ENCODE measurements at places on chromosomes 13 and 19.

DNA sequence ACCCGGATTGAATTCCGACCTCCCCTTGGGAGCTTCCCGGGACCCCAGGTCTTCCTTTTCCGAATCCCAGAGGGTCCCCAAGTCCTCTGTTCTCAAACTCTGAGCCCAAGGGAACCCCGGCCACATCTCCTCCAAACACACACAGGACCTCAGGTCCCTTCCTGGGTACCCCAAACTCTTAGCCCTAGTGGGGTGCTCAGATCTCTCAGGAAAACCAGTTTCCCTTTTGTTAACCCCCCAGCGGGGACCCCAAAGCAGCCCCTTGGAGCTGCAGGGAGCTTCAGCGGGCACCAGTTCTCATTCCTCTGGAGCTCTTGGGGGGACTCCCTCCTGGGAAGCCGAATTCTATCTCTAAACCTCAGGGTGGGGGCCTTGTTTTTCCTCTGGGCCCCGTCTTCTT, 774 bp downstream of the CACNG6 start:
- DNase-seq, result no peak

DNA sequence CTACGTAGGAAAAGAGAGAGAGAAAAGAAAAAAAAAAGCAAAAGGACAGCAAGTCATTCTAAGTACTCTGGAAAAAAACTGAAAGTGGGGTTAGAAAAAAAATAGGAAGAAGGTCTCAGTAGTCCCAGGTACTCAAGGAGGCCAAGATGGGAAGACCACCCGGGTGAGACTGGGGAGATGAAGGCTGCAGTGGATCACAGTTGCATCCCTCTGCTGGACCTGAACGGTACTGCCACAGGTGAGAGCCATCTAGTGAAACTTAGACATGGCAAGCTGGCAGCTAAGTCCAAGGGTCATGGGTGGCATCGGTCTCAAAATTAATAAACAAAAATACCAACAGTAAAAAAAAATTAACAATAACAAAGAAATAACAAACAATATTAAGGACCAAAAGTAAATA, 41.0 kb upstream of the ZNF91 start:
- no peak for DNase-seq

DNA sequence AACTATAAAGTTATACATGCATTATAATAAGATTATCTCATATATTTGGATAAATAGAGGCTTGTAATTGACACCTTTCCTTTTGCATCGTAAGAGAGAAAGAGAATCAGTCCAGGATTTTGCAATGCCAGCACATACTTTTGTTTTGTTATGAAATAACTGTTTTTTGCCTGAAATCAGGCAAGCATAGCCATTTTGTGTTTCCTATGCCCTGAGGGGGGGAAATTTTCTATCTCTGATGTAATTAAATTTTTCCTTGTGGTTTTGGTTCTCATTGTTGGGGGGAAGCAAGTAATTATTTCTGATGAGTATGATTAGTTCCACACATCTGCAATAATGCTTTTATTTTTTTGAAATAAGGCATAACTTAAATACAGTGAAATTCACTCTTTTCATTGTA, 229.4 kb downstream of the NDFIP2 start:
- DNase-seq, result no peak

- DNase-seq, result no peak
These were observed 1.7 kb downstream of the PDE4A start for GRCh38 chr19:10422046-10422461.

DNA sequence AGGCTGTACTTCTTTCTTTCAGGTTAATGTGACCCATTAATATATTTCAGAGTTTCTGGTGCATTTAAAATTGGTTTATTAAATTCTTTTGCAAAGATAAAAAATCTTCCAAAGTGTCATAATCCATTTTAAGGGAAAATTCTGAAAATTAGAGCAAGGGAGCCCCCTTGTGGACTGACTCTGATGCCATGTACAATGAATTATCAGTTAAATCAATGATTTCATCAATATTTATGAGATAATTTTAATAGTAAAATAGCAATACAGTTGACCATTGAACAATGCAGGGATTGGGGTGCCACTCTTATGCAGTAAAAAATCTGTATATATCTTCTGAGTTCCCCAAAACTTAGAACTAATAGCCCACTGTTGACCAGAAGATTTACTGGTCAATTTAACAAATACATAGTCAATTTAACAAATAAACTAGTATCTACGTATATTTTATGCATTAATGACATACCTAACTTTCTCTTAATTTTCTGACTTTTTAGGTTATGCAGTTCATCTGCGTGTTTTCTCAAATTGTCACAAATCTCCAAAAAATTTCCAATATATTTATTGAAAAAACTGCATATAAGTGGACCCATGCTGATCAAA, 479.1 kb upstream of the MIR17HG start:
- peak; percentile 3 for DNase-seq

- DNase-seq, result no peak
These were observed 164.5 kb downstream of the URI1 start for GRCh38 chr19:30106417-30107095.

DNA sequence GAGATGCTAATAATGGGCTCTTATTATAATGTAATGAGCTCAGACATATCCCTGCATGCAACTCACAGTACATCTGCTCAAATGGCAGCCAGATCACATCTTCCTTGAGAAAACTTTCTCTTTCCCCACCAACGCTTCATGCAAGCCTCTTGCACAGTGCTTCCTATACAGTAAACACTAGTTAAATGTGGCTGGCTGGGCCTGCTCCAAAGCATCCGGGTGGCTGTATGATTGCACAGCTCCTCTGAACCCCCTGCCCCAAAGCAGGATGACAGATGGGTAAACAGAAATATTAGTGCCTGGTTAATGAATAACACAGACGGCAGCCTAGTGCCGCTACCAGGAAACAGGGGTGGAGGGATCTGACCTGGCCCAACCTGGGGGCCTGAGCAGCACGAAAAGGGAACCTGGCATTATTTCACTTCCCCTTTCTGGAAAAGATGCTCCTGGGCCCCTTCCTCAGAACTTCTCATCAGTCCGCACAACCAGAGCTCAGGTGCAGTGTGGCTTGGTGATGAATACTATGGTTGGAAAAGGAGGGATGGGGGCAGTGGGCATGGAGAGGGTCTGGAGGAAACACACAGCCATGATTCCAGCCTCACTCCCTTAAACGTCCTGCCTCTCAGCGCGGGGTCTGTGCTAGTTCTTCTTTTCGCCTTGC, 10.8 kb downstream of the FFAR2 start:
- no peak for DNase-seq

- no peak for DNase-seq
These were observed 5.6 kb downstream of the ATP8A2 start for GRCh38 chr13:25377244-25377962.

- no peak for DNase-seq
These were observed 19.8 kb upstream of the ACP7 start for GRCh38 chr19:39064405-39064804.

DNA sequence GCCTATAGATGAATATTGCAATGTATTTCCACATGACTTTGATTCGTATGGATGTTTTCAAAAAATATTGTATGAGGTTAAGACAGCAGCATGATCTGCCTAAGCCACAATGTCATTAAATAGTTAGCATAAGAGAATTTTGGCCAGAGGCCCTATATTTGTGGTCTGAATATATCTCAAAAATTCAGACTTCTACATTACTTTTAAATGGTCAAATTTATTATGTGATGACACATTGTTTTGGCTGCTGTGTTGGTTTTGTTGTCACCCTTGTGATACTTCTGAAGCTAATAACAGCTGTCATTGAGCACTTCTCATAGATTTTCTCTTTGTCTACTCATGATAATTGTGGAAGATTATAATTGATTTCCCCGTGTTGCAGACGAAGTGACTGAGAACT, 288.2 kb downstream of the MYO16 start:
- no peak for DNase-seq

DNA sequence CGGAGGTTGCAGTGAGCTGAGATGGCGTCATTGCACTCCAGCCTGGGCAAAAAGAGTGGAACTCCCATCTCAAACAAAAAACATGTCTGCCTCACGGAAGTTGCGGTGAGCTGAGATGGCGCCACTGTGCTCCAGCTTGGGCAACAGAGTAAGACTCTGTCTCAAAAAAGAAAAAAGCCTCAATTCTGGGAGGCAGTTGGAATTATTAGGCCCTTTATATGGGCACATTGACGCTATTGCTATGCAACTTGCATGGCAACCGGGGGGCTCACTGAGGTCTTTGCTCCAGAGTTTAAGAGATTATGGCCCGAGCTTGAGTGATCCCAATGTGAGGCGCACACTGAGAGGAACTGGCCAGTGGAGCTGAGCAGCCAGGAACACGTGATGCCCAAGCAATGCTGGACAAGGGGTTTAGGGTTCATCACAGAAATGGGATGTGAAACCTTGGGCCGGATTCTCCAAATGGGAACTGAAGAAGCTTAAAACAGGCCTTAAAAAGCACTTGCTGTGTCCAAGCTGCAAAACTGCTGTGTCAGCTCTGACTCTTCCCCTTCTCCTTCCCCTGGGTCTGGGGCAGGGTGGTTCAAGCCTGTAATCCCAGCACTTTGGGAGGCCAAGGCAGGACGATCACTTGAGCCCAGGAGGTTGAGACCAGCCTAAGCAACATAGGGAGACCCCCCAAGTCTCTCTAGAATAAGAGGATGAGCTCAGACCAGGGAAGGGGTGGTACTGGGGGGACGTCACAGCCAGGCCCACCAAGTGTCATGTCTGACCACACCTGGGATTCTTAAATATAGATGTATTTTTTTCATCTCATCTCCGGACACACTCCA, 2.5 kb downstream of the FTL start:
- peak; percentile 76 for DNase-seq

DNA sequence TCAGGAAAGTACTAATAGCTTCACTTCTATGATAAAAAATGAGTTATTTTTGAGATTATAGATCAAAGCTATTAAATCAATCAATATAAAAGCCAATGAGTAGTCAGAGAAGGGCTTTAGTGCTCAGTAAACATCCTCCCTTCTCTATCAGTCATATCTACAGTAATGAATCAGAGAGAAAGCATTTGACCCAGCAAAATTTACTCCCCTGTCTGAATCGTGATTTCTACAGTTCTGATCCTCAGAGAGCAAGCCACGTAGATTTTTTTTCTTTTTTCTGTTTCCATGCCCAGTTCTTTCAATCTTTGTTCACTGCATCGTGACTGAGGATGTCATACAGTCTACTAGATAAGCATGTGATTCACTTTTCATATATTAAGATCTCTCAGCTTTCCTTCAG, 16.2 kb upstream of the MBNL2 start:
- DNase-seq, result no peak

- no peak for DNase-seq
These were observed 581 bp downstream of the CALR start for GRCh38 chr19:12938779-12939601.

DNA sequence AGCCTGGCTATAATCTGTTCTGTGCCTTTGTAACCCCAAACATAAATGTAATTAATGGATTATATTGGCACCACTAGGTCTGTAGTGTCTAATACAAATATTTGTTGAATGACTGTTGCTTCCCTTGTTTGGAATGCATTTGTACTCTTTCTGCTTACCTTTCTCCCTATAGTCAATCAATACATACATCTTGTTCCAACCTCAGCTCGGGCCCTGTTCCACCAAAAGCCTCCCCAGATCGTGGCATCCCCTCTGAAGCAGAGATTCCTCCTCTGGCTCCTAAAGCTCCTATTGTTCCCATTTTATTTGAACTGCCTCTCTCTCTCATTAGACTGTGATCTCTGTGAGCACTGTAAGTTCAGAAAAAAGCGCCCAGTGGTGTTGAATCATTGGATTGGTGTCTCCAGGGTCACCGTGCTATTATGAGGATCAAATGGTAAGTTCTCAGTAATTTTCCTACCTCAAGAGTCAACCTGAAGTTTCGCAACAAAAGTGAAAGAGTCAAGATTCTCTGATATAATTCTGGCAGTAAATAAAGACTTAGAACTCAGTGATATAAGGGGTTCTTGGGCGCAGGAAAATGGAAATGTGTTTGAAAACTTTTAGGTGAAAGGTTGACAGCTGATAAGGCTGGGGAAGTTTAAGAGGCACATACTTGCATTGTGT, 151.5 kb downstream of the KLF5 start:
- no peak for DNase-seq

GRCh38 chr13:57725480-57725879, 93.9 kb downstream of the PCDH17 start:
- no peak for DNase-seq
